ENCODE measurements at places on chromosomes 2 and 18.

DNA sequence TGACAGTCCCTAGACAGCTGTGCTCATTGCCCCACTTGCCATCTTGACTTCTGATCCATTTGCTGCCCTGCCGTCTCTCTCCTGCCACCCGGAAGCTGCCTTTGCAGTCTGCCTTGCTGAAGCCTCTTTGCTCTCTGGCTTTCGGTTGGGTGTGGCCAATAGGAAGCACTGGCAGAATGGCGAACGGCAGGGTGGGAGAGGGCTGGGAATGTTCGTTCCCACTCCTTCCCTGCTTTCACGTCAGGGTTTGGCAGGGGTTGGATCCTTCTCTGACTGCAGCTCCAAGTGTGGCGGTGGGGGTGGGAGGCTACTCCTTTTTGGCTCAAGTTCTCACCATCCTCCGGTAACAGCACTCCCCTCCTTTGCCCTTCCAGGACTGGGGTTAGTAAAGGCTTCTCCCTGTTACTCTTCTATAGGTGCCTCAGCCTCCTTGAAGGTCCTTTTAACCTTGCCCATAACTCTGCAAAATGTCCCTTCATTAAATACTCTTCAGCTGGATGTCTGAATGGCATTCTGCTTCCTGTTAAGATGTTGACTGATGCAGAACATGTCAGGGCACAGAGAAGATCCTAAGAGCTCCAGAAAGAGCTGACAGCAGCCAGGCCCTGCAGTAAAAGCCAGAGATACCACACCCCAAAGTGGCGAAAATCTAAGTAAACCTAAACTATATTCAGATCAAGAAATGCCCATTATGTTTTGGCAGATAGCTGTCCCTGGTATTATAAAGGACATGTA lies 299.7 kb downstream of the CDCA7 start:
- no peak for DNase-seq

DNA sequence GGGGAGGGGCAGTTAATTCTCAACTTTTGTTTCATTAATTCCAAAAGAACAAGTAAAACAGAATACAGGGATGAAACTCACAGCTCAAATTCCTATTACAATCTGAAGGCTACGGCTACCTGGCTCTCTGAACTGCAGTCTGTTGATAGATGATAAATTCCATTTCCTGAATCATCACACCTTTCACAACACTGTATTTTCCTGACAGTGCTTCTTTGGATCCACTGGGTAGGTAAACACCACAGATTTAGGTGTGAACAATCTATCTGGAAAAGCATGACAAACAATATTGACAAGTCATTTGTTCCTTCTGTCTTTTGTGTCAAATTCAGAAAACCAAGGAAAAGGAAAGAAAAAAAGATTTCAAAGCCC lies 843.2 kb downstream of the LRRTM4 start:
- DNase-seq, result no peak

DNA sequence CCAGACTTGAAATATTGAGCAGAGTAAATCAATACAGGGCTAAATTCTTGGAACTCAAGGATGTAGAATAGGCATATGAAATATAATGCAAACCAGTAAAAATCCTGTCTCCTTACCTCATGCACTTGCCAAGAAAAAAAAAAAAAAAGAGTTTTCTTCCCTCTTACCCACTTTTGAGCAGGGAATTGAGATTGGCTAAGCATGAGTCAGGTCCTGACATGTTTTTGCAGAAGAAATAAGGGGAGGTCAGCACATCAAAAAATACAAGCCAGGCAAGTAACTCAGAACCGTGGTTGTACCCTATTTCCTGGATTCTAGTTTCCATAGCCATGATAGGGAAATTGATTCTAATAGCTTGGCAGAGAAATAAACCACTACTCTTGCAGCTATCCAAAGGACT lies 1526.7 kb downstream of the LRP1B start:
- DNase-seq, result no peak

- DNase-seq, result no peak
These were observed 314.9 kb upstream of the SOX11 start for GRCh38 chr2:5377323-5377722.

GRCh38 chr2:182230561-182230960 lies 196.3 kb downstream of the PDE1A start:
- no peak for DNase-seq

DNA sequence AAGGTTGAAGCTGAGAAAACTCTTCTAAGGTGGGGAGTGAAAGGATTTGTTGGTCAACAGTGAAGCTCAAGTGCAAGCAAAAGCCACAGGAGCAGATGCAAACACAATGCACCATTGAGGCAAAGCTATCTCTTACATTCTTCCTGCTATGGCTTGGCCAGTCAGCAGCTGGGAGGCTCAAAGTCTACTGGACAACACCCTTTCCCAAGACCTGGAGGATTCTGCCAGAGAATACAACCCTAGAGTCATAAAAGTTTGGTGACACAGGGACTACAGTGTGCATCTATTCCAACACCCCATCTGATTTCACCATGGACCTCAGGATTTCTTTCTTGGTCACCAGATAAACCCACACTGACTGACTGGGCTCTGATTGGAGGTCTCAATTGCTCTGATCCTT lies 342.0 kb downstream of the HRH4 start:
- no peak for DNase-seq

DNA sequence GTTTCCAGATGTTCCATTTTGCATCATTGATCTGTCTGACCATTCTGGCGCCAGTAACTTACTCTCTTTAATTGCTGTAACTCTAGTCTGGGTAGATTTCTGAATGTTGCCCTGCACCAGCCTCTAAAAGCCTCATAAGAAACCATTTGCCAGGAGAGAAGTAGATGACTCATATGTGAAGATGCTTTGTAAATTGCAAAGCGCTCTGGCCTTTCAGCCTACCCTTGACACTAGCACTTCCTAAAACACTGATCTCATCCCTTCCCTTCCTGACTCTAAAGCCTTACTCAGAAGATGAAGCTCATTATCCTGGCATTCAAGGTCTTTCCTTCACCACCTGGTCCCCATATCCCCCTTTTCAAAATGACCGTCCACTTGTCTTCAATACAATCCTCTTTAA lies 193.2 kb upstream of the MEX3C start:
- no peak for DNase-seq

DNA sequence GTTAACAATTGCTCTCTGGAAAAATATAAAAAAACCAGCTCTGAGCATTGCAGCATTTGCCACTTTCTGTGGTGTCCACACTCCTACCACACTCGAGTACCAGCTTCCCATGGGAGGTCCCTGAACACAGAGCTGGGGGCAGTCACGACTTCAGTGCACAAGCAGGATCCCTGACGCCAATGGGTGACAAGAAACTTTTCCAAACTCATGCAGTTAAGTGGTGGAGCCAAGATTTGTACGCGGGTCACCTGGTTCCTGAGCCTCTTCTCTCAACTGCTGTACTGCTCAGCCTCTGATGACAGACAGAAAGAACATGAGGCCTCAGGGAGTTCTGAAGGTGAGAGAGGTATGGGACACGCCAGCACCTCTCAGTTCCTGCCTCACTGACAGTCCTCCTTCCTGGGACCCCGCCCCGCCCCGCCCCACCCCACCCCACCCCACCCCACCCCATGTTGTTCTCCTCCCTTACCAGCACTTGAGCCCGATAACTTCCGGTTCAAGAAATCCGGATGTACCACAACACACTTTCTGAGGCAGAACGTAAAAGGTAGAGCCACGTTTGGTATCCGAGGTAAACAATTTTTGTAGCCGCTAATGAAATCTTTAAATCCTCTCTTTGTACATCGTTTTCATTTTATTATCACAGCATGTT lies 287.6 kb downstream of the MYCN start:
- DNase-seq, result no peak

DNA sequence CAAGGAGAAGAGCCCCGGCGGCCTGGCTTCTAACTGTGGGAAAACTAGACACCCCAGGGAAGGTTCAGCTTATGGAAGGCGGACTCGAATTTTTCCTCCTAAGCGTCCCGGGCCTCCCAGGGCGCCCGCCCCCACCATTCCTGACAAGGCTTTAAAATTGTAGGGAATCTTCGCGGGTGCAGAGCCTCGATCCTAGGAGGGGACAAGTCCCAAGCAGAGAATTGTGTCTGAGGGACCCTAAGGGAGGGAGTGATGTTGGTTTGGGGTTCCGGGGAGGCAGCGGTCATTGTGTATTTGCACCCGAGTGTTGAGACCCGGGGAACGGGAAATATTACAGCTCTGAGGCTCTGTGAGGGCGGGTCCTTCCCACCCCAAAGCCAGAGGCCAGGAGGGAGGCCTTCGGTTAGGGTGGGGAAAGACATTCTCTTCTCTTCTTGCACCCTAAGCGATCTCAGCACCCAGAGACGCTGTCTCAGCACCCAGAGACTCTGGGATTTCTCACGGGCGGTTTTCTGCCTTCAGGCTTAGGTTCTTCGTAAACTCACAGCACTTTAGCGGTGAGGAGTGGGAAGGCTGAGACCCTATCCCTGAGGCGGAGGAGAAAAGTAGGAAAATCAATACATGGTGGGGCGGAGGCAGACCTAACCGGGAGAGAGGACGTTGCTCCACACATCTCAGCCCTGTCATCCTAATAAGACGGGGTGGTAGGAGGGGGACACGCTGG lies 7.6 kb downstream of the OSR1 start:
- no peak for DNase-seq

GRCh38 chr2:25313711-25314513 lies 27.8 kb downstream of the DNMT3A start:
- no peak for DNase-seq

- no peak for DNase-seq
These were observed 12.1 kb downstream of the MXD1 start for GRCh38 chr2:69926849-69927515.

- DNase-seq, result no peak
These were observed 73.1 kb downstream of the TLK1 start for GRCh38 chr2:171087547-171087946.

DNA sequence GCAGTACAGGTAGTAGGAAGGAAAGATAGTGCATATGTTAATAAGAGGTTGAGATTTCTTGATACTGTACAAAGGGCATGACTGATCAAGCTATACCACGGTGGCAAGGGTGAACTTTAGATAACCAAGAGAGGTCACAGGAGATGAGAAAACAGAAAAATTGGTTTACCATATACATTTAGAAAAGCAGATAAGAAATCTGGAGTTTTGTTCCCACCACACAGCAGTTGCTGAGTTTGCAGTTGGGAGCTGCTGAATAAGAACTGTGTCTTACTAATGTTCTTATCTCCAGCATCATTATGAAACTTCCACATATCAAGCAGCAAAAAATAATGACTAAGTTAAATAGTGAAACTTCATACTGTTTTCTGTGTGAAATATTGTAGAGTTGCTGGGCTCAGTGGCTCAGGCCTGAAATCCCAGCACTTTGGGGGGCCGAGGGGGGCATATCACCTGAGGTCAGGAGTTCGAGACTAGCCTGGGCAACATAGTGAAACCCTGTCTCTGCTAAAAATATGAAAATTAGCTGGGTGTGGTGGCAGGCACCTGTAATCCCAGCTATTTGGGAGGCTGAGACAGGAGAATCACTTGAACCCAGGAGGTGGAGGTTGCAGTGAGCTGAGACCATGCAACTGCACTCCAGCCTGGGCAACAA lies 12.0 kb upstream of the IMPACT start:
- no peak for DNase-seq

GRCh38 chr2:8976442-8977259 lies 26.8 kb downstream of the MBOAT2 start:
- no peak for DNase-seq

- peak; percentile 20 for DNase-seq
These were observed at the start of gene DOCK10 for GRCh38 chr2:225041851-225042799. TSS of gene DOCK10 (minus strand) at chr2:225042468. CDS start at chr2:225042374, 94 bp downstream.

DNA sequence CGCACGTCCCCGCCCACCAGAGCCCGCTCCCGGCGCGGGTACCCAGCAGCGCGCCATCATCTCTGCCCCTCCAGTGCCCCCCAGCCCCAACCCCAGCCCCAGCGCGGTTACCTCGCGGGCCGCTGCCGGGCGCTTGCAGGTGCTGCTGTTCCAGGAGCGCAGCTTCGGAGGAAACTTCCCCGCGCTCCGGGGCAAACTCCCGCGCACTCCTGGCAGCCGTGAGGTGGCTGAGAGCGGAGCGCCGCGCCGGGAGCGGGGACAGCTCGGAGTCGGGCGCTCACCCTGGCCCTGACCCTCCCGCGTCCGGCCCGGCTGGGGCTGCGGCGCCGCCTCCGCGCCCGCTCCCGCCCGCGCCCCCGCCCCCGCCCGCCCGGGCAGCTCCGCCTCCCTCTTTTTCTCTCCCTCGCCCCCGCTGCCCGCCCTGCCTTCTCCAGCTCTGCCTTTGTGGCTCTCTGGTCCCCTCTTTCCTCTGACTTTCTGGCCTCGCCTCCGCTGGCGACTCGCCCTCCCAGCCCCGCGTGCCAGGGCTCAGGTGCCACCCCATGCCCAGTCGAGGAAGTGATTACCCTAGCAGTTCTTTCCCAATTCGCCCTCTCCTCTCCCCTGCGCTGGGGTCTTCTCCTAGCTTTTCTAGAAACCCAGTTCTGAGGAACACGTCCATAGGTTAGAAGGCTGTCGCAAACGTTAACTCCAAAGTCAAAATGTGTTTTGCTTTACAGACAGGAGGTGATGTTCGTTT lies at the start of gene CHST9:
Gene CHST9, minus strand, starts transcription at position 284 of the 739 bp plus-strand sequence. CDS start 42,499 bp downstream, outside the sequence.
- no peak for DNase-seq

DNA sequence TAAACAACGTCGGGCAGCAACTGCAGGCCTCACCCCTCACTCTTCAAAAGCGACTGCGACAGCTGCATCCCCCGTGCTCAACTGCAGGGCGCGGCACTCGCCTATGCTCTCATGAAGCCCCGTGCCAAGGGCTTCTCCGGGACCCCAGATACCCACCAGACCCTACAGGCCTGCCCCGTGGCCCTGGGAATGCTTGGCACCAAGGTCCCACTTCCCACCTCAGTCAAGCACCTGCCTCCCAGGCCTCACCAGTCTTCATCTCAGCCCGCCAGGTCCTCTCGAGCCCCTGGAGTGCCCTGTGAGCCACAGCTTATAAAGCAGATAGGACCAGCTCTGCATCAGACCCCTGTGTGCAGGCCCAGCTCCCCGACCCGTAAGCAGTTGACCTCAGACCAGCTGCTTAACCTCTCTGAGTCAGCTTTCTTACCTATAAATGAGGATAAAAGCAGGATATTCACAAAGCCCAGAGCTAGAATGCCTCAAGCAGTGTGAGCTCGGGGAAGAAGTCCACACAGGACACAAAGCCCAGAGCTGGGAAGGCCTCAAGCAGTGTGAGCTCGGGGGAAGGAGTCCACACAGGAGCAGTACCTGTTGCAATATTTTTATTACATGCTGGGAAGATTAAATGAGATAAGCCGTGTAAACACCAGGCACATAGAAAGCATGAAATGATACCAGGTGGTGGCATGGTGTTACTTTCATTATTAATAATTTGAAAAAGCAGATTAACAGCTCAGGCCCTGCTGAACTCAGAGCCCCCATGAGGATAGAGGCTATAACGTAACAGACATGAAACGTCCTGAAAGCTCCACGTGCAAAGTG lies 96.9 kb downstream of the HDAC4 start:
- DNase-seq, result no peak

DNA sequence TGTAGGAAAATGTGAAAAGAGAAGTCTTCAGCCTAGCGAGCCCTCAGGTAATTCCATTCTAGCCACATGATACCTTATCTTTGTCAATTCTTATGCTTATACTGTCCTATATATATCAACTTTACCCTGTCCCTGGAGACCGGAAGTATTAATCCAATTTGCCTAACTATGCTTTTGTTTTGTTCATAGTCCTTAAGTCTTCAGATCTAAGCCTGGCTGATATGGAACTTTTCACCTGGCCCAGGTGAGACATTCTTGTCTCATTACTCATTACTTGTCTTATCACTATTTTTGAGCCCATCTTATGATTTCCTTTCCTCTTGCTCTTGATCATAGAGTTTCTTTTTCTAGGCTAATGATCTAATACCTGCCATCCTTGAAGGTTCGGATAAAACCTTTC lies 194.1 kb upstream of the FANCL start:
- no peak for DNase-seq

- DNase-seq, result no peak
These were observed 56.6 kb downstream of the ATIC start for GRCh38 chr2:215368493-215368809.

- no peak for DNase-seq
These were observed at the start of gene OSR1 for GRCh38 chr2:19358242-19359020. TSS of gene OSR1 (minus strand) at chr2:19358623. CDS start at chr2:19353805, 4,818 bp downstream.
